ENCODE measurements at places on chromosomes 6 and 20.
A peak's percentile ranks its signal among the peaks of the same experiment; 100 is the strongest.

GRCh38 chr6:157108923-157109322 lies 214.4 kb downstream of the TMEM242 start:
- DNase-seq: no peak

DNA sequence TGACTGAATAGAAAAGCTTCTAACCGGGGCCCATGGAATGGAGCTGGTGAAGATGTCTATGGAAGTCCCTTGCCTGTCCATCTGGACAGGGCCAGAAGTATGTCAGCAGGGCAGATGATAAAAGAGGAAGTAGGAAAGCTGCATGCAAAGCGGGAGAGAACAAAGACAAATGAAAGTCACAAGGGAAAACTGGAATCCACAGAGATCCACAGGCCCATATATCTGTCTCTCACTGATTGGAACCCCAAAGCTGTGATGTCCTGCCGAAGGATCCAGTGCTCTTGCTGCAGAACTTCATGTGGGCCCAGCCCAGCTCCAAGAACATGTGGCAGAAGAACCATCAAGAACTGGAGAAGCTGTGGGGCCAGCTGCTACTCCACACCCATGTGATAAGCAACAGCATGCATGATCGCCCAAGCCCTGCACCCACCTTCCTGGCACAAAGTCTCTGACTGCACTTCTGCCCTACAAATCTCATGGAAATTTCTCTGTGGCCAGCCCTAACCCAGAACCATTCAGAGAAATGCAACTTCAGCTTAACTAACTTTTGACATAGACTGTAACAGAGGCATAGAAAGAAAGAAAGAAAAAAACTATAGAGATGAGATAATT lies 716.0 kb downstream of the KIF16B start:
- no peak for DNase-seq

DNA sequence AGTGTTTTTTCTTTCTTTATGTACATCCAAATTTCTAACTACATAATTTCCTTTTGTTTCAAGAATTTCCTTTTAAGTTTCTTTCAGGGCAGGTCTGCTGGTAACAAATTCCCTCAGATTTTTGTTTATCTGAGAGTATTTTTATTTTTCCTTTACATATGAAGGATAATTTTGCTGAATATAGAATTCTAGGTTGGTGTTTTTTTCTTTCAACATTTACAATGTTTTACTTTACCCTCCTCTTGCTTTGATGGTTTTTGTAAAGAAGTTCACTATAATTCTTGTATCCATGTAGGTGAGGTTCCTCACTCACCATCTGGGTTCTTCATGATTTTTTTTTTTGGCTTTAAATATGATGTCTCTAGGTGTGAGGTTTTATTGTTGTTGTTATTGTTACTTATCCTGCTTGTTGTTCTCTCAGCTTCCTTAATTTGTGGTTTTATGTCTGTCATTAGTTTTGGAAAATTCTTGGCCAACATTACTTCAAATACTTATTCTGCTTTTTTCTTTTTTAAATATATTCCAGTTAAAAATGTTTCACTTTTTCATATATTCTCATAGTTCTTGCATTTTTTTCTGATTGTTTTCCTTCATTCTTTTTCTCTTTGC lies 580.1 kb upstream of the CITED2 start:
- DNase-seq: no peak

DNA sequence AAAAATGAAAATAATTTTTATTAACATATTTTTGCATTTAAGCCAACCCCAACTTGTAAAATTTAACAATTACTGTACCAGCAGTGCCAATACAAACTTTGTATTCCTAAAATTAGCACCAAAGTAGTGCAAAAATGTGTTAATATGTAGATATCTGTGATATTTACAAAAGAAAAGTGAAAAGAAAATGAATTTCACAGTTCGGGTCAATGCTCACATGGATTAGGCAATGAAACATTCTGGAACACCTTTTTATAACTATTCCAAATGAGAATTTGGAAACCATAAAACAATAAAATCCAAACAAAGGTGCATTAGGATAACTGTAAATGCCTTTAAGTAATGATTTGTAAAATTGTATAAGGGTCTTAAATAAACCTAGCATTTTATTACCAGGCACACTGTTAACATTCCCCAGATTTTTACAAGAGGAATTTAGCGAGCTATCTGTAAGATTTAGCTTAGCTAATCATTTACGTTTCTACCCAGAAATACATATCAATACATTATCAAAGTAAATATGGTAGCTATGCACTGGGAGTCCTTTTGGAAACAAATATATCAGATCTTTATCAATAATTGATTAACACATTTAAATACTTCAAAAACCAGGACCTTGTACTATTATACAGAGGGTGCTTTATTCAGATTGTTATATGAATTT lies 112.2 kb downstream of the MTFR2 start:
- no peak for DNase-seq

- DNase-seq: no peak
Measured at GRCh38 chr6:3535033-3535775, 78.4 kb upstream of the SLC22A23 start.

- peak; percentile 73 for DNase-seq
Measured at GRCh38 chr6:116008470-116009243, 52.0 kb downstream of the FRK start.
